GM10248 (cell line): ENCODE measurements at places on chromosomes 3 and 15.

- DNase-seq, result no peak
Measured at GRCh38 chr3:189587664-189588040, 43.5 kb upstream of the TP63 start.

GRCh38 chr3:138232705-138233364 lies 45.7 kb downstream of the ARMC8 start:
- DNase-seq, result no peak

DNA sequence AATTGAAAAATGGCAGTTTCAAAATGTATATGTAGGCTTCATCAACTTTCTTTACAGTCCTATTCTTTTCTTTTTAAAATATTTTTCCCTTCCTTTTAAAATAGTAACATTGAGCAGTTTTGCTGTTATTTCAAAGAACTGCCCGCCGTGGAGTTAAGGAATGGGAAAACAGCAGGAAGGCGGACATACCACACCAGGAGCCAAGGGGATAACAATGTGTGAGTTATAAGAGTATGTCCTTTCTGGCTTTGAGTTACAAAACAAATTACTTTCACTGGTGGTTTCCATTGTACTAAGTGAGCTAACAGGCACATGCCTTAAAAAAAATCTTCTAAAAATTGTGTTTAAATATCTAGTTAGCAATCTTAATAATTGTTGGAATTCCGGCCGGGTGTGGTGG lies 37.4 kb upstream of the FBXL22 start:
- DNase-seq, result no peak

DNA sequence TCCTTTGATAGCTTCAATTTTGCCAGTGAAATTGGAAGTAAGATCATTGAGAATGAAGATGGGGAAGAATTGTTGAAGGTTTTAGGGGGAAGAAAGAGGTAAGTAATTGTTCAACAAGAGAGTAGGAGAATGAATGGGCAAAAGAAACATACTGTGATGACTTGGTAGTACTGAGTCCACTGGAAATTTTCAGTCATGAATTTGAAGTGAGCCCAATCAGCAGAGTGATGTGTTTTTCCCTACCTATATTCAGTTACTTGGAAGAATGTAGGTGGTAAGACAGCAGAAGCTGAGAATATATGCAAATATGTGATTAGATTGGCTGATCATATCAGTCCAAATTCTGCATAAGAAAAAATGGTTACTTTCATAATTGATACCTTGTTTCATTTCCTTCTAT lies 569.6 kb downstream of the AGBL1 start:
- no peak for DNase-seq

GRCh38 chr3:151440940-151441339 lies 19.9 kb downstream of the IGSF10 start:
- no peak for DNase-seq

DNA sequence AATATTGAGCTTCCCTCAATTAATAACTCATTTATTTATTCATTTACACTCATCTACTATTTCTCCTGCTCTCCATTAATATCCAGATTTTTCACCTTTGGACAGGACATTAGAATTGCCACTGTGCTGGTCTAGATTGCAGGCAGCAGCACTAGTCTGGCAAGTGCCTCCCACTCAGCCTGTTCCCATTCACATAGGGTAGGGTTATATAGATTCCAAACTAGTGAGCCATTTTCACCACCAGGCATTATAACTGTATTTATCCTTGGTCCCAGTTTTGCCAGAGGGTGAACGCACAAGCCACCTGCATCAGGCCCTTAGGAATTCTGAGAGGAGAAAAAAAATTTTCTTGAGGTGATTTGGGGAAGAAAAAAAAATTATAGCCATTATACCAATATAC lies 44.5 kb downstream of the ANAPC13 start:
- DNase-seq, result no peak

DNA sequence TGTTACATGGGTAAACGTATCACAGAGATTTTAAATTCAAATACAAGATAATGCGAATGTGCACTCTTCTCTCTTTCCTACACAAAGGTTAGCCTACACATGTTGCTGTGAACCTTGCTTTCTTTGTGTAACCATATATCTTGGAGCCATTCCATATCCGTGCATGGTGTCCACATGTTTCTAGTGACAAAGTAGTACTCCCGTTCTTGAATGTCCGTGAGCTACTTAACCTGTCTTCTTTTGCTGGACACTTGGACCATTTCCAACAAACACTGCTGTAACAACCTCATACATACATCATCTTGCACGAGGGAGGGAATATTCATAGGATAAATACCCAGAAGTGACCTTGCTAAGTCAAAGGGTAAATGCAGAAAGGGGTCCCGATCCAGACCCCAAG lies 75.0 kb downstream of the STRIT1 start:
- DNase-seq, result no peak
